Stimulated activated CD8-positive, alpha-beta memory T cell treated with anti-CD3 and anti-CD28 coated beads, Interleukin-4, amount 100 ng/mL, for 24 hours (primary cell): ENCODE measurements at places on chromosomes 2 and 18.

DNA sequence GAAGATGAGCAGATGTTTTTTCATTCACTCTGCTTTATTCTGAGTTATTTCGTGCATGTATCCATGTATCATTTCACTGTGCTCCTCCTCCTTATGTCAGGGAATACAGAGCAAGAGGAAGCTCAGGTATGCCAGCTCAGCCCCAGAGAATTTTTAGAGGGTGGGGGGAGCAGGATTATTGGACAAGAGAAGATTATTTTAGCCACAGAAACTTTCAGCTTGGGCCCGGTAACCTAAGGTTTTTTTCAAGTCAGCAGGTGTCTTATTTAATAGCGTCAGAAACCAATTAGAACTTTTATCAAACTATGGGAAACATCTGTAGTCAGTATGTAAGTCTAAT lies 232.9 kb upstream of the SIX3 start:
- DNase-seq = no peak

DNA sequence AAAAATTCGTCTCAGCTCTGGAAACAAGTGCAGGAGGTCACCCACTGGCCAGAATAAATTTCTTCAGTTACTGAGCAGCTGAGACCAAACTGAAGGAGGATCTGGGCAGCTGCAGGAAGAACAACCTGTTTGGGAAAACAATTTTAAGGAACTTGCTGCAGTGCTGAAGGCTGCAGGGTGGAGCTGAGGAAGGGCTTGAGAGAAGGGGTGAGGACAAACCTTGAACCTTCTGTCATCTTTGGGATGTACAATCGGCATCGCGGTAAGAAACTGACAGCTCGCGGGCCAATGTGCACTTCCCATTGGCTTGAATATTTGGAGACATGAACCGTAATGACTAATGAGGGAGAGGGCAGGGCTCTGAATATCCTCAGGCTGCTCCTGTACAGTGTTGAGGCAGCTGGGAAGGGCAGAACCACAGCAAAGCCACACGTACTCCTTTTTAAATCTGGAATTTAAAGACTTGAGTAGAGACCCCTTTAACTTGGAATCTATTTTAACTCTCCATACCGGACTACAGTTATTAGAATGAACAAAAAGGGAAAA lies 90.3 kb downstream of the TACR1 start:
- no peak for DNase-seq

GRCh38 chr2:85826990-85827878 lies 61.6 kb downstream of the ST3GAL5 start:
- peak; percentile 72 for DNase-seq

- DNase-seq = no peak
These were observed 196.9 kb downstream of the C1D start for GRCh38 chr2:67865917-67866316.

- DNase-seq = no peak
These were observed 47.6 kb upstream of the FAM124B start for GRCh38 chr2:224449212-224450147.

GRCh38 chr2:78681386-78681785 lies 344.1 kb upstream of the REG3G start:
- no peak for DNase-seq

- no peak for DNase-seq
These were observed 526.4 kb upstream of the SPHKAP start for GRCh38 chr2:228707846-228708245.

- DNase-seq = no peak
These were observed 285.9 kb downstream of the FBXO15 start for GRCh38 chr18:73861771-73862170.

DNA sequence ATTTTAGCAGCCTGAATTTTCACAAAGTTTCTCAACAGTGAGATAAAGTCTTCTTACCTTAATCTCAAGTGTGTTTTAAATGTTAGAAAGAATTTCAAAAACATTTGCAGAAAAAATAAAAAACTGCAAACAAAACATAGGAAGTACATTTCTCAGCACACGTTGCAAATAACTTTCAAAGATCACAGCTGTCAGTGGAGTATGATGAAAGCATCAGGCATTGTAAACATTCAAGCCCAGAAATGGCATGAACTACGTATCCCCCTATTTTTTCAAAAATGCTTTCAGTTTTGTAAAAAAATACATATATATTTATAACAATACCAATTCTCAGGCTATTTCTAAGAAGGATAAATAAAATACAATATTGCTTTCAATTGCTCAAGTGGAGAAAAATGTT lies 320.6 kb upstream of the TFPI start:
- no peak for DNase-seq

GRCh38 chr2:30679426-30680088 lies 127.7 kb downstream of the CAPN13 start:
- no peak for DNase-seq

GRCh38 chr2:169507698-169508097 lies 1.8 kb upstream of the KLHL41 start:
- DNase-seq = no peak

DNA sequence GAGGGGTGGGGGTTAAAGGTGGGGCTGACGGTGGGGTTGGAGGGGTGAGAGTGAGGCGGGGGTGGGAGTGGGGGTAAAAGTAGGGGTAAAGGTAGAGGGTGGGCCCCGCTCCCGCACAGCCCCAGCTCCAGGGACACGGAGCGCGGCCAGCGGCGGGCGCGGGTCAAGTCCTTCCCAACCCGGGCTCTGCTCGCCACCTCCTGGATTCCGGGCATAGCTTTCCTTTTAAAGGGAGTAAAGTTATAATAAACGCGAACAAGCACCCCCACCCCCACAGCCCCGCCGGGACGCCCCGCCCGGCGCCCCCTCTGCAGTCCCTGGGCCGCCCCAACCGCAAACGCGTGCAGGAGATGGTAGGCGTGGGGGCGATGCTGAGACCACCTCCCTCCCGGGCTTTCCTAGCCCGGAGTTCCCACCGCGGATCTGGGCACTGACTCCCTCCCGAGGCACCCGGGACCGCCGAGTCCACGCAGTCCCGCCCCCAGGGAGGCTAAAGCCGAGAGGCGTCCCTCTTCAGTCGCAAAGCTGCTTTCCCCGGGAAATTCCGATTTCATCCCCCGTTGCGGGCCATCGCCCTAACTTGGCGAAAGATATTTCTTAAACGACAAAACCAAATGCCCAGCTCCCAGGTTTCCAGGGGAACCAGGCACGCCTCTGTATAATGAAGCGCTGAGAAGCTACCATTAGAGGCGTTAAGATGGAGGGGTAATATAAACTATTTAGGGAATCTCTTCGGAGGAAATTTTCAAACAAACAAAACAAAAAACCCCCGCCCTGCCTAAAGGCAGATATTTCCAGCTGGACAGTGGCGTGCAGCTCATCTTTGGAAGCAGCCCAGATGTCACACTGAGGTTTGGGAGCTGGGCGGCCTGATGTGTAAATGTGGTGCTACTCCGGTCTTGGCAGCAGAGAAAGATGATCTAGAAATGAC lies at the start of gene LIMS2:
TSS of gene LIMS2 (minus strand) at position 200 of the 931 bp plus-strand sequence. CDS start 506 bp downstream, outside the sequence.
- no peak for DNase-seq

- no peak for DNase-seq
These were observed 105.9 kb upstream of the ST6GAL2 start for GRCh38 chr2:106991866-106992265.

DNA sequence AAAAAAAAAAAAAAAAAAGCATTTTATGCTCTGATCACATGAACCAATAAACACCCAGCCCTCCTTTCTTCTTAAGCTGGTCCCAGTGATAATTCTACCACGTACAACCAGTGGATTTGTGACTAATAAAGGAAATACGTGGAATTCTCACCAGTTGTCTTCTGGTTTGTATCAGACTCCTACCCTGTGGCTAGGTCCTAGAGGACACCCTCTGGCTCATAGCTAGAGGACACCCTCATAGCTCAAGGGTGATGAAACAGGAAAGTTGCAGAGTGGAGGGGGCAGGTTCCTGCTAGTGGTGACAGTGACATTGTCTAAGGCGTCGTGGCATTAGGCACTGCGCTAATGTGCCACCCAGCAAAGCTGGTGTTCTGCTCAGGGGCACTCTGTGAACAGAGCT lies 167.8 kb downstream of the BCL11A start:
- no peak for DNase-seq

DNA sequence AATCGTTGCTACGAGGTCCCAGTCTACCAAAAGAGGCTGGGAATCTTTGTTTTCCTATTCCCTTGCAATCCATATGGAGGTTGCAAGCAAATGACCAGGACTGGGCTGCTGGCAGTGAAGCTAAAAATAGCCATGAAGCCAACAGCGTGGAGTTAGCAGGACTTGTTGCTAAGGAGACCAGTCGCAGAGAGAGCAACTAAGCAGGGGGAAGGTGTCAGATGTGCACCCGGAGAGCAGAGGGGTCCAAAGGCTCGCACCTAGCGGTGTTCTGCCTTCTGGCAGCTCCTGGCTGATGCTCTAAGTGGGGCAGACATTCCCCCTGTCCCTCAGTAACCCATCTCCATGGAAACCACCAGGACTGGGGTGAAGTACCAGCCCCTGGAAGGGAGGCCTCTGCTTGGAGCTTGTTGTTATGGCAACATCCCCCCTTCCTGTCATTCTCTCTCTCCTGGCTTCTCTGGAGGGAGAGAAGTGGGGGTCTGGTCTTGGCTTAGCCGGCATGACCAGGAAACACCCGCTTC lies 84.6 kb downstream of the DNMT3A start:
- DNase-seq = no peak

DNA sequence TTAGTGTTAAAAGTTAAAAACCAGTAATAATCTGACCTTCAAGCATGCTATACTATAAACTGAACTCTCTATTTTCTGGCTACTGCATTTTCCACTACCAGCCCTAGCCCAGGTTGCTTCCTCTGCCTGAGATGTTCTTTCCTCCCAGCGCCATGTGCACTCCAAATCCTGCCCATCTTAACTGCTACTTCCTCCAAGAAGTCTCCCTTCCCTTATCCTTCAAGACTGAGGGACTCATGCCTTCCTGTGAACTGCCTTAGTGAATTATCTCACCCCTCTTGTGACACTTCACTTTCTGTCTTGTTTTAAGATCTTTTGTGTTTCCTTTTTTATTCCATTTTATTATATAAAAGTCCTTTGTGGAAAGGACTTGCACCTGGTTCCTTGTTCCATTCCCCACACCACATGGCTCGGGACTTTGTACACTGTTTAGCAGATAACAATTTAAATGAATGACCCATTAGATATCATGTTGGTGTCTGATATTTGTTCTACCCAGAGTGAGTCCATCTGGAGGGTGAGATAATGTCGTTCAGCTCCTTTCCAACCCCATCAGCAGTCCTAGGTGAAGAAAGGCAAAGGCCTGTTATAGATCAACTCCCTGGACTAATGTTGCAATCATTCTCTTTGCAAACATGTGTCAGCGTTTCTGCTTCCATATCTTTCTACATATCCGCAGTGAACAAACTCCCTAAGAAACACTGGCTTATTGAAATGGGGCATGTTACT lies 20.9 kb upstream of the AGFG1 start:
- no peak for DNase-seq

DNA sequence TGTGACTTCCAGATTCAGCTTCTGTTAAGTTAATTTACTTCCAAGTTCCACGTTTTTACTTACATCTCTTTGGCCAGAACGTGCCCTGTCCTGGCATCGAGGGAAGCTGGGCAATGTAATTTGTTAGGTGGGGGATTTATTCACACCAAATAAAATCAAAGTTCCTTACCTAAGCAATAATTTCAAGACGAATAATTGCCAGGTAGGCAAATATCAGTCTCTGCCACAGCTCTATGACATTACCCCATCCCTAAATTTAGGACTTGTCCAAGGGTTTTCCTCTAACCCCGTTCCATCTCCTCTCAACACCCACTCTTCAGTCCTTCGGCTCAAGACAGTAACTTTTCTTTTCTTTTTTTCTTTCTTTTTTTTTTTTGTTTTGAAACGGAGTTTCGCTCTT lies 38.3 kb upstream of the LAMA1 start:
- DNase-seq = no peak

DNA sequence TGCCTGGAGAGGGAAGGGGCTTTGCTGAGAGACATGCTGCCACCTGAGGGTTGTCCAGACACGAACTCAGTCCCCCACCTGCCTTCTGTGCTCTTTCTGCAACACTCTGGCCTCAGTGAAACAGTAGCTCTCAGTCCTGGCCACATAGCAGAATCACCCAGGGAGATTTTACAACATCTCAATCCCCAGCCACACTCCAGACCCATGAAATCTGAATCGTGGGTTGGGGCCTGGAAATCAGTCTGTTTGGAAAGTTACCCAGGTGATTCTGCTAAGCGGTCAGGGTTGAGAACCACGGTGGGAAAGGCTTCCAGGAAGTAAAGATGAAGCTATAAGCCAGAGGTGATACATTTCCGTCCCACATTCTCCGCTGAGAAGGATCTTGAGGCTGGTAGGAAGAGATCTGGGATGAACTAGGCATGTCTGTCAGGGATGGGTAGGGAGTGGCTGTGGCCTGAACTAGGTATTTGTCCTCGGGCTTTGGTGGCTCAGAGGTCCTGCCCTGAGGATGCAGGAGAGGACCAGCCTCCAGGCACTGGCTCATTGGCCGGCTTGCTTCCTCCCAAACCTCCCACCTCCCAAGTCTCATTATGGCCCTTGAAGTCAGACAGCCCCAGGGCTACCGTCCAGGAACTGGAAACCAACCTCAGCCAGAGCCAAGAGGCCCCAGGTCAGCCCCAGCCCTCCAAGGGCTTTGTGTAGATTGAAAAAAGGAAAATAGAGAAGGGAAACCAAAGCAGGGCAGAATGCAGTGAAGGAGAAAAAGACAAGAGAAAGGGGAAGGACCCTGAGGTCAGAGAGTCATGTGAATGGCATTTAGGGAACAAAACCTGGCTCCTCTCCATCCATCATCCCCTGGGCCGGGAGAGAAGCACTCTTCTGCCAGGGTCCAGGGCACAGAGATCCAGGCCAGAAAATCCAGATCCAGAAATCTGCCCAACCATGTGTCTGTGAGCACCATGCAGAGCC lies 119.6 kb downstream of the ZFP36L2 start:
- no peak for DNase-seq

DNA sequence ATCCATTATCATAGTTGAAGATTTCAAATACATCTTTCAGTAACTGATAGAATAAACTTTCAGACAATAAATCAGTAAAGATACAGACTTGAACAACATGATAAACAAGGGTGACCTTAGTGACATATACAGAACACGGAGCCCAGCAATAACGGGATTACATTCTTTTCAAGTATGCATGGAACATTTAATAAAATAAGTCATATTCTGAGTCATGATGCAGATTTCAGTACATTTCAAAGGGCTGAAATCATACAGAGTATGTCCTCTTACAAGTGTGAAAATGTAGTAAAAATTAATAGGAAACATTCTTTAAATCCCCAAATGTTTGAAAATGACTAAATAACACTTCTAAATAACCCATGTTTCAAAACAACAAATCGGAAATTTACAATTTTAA lies 17.2 kb upstream of the KLHL29 start:
- DNase-seq = no peak

GRCh38 chr2:144548532-144549191 lies 28.7 kb upstream of the ZEB2 start:
- no peak for DNase-seq
